ENCODE measurements at places on chromosomes 4 and X. TPM values are rescaled to one million over a fixed set of nuclear protein-coding genes. Genes with fewer than 3 reads are reported as not detected.

The PLXNB3 gene
- 9.0 TPM for total RNA-seq

- no peak for DNase-seq
Observed at GRCh38 chrX:112614640-112615039, 65.1 kb downstream of the LHFPL1 start.

DNA sequence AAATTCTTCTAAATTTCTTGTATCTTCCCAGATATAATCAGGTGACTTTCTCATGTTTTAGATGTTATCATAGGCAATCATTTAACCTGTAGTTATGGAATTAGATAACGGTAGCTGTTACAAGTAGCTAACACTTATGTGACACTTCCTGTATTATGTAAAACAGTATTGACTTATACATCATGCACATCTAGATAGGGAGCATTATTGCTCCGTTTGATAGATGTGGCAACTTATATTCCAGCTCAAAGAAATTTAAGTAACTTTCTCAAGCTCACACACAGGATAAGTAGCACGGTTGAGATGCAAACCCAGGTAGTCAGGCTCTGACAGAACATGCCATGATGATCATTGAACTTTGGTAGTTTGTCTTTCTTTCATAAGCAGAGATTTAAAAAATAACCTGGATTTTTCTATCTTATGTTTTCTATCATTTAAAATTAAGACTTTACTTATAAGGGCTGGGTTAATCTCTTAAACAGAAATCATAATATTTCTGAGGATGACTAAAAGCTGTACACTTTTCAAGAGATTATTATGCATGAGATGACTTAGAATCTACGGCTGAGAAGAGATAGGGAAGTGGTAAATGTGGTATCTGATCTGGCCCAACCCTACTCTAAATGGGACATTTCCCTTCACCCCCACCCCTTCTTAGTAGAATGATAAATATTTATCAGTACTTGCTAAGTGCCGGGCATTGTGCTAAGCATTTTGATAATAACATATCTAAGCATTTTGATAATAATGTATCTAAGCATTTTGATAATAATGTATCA is 69.1 kb upstream of the HPGD start:
- DNase-seq, result no peak

DNA sequence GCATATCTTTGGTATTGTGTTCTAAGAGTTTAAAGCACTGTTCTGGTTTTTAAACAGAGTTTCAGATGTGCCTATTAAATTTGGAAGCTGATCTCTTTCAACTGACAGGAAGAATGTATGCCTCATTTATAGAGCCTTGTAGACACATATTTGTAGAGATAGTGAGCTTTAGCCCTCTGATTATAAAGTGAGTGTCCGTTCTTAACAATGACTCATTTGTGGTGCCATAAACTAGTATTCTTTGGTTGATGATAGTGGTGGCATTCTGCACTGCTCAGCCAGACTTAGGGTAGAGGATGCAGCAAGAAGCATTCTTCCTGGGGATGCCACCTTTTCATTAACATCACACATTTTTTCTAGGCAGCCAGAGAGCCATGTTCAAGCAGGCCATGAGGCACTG is 121.7 kb downstream of the TLL1 start:
- no peak for DNase-seq

DNA sequence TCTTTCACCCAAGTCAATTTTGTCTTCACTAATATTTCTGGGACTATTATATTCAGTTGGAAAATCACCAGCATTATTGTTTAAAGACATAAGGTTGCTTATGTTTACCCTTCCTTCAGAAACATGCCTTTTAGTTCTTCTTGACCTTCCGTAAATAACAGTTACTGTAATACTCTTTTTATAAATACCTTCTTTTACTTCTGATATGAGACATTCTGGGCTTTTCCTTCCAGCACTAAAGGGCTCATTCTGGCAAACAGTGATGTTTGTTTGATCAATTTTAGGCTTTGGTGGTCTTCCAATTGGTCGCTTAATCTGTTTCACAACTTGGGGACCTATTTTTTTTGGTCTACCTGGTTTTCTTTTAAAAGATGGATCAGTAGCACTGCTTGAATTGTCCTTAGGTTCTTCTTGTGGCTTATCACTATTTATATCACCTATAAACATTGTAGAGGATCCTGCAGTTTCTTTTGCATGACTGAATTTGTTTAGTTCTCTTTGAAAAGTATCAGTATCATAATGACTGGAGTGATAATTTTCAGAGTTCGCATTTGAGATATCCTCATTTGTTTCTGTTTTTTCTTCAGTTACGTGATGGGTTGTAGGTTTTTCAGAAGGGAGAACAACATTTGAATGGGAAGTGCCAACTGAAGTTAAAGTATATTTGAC is 64.8 kb downstream of the NCAPG start:
- DNase-seq, result no peak

GRCh38 chr4:53786632-53787031 is 195.3 kb upstream of the LNX1 start:
- no peak for DNase-seq

DNA sequence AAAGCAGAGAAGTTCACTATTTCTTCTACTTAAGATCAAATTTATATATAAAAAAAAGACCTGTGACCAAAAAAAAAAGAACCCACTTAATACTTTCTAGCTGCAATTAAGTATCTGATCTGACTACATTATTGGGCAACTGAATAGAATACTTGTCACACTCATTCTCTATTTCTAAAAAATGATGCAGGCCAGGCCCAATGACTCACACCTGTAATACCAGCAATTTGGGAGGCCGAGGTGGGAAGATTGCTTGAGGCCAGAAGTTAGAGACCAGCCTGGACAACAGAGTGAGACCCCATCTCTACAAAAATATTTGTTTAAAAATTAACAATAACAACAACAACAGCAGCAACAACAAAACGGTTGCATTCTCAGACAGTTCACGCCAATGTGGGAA is 108.8 kb upstream of the BMP2K start:
- DNase-seq, result no peak

Measured in pancreas (tissue), 10 donors.